ENCODE measurements at places on chromosomes 2 and 18.

DNA sequence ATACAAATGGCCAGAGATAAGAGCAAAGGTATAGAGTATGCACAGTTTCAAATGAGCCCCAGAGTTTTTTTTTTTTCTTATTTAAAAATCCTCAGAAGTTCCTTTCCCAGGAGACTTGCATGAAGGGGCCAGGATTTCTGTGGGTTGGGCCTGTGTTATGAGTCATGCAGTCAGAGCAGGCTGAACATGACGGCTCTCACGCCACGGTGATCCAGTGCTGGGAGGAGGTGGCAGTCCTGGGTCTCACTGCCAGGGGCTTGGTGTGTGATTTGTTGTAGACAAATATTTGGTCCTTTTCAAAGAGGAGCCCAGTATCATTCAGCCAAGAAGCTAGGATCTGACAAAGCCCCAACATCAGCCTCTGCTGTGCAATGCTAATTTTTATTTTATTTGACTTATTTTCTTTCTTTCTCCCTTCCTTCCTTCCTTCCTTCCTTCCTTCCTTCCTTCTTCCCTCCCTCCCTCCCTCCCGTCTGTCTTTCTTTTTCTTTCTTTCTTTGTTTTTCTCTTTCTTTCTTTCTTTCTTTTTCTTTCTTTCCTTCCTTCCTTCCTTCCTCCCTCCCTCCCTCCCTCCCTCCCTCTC lies 10.4 kb upstream of the KCNE4 start:
- peak; percentile 58 for DNase-seq

DNA sequence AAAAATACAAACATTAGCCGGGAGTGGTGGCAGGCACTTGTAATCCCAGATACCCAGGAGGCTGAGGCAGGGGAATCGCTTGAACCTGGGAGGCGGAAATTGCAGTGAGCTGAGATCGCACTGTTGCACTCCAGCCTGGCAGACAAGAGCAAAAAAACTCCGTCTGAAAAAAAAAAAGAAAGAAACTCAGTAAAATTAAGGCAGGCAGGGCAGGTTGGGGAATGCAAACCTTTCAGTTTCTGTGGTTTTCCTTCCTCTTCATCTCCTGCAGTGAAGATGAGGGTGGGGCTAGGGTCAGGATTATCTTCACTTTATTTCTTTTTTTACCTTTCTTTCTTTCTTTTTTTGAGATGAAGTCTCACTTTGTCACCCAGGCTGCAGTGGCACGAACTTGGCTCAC lies 43.2 kb upstream of the PSME4 start:
- no peak for DNase-seq

- no peak for DNase-seq
Observed at GRCh38 chr2:62814123-62814522, 108.6 kb downstream of the EHBP1 start.

GRCh38 chr2:127859712-127860085 lies 1.7 kb upstream of the POLR2D start:
- DNase-seq = no peak

- no peak for DNase-seq
Observed at GRCh38 chr2:181989099-181989498, 3.4 kb downstream of the PPP1R1C start.

- DNase-seq = no peak
Observed at GRCh38 chr2:160278101-160278878, 78.2 kb upstream of the ITGB6 start.

- no peak for DNase-seq
Observed at GRCh38 chr2:195304310-195304709, 352.7 kb upstream of the SLC39A10 start.

GRCh38 chr2:206515580-206515979 lies 72.2 kb downstream of the ADAM23 start:
- no peak for DNase-seq

All from inflammatory macrophage treated with lipopolysaccharide for 4 hours (primary cell).